Fibroblast of skin of back (primary cell): ENCODE measurements at places on chromosomes 16 and 17.

DNA sequence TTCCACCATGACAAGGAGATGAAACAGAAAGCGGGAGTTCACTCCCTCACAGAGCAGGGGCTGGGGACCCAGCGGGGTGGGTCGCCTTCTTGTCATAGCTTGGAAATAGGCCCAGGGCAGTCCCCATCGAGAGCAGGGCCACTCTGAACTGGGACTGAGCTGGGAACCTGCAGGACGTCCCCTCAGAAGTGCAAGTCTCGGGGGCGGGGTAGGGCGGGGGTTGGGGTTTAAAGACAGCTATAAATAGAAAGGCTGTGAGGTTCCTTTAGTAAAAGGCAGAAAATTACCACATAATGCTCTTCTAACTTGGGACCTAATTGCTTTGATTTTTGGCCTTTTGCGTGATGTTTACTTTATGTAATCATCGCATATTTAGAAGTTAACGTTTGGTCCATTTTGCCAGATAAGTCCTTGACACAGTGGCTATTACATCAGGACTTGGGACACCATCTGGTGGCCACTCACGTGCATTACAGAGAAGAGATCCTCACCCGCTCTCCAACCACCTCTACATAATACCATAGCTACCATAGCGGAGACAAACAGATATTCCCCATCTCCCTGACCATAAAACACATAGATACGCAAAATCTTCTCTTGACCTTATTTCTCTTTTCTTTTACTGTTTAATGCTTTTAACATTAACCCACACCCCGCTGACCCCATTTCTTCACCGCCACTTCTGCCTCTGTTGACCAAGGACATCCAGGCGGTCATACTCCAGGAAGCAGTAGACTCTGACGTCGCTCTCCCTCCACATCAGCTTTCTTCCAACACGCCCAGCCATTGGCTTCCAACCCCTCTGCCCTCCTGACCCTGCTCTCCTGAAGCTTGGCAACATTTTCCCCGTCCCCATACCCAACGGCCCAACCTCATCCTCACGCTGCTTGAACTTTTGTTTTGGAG, 27.5 kb upstream of the PIK3R6 start:
- peak; percentile 73 for DNase-seq

DNA sequence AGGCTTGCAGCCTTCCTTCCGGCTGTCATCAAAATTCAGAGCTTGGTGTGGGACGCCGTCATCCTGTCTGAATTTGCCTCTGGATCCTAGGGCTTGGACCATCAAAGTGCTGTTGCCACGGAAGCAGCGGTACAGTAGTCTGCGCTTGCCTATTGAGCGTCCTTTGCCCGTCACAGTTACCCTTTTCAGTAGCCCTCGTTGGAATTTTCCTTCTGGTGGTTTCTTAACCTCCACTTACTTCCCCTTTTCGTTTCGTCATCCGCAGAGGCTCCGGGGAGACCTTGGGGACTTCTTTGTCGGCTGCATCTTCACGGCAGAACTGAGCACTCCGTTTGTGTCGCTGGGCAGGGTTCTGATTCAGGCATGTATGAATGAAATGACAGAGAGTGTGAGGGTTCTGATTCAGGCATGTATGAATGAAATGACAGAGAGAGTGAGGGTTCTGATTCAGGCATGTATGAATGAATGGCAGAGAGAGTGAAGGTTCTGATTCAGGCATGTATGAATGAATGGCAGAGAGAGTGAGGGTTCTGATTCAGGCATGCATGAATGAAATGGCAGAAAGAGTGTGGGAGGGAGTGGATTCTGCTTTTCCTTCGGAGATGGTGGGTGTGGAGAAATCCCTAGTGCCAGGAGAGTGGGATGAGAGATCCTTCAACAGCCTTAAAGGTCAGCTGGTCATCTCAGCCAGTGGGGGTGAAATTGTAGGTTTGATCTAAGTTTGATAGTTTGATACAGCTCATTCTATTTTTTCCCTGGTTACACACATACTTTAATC, 8.0 kb downstream of the TLCD3A start:
- DNase-seq = no peak

GRCh38 chr16:84484579-84485254, 19.7 kb downstream of the MEAK7 start:
- peak; percentile 47 for DNase-seq

DNA sequence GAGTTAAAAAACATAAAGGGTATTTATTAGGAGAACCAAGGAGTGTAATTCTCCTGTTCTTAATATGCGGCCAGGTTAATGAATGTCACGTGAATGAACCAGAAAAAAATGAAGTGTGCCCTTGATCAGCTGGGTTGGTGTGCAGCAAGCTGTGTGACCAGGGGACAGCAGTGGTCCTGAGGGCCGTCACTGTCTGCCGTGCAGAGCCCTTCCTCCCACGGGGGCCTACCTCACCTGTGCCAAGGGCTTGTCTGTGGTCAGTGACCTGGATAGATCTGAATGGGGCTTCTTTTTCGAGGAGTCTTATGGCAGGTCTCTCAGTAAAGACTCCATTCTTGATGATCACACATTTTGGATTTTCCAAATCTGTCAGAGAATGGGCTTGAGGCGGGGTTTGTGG, 17.7 kb upstream of the STH start:
- no peak for DNase-seq

DNA sequence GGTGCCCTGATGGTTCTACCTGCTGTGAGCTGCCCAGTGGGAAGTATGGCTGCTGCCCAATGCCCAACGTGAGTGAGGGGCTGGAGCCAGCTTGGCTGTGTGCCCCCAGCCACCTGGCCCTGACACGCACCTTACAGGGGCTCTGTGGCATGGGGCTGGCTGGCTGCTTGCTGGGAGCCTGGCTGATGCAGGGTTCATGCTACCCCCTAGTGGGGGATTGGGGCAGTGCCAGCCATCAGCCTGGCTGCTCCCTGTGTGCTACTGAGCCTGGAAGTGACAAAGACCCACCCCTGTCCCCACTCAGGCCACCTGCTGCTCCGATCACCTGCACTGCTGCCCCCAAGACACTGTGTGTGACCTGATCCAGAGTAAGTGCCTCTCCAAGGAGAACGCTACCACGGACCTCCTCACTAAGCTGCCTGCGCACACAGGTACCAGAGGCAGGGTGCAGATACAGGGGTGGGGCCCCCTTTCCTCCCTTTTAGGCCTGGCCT, 5.7 kb downstream of the GRN start:
- peak; percentile 49 for DNase-seq

DNA sequence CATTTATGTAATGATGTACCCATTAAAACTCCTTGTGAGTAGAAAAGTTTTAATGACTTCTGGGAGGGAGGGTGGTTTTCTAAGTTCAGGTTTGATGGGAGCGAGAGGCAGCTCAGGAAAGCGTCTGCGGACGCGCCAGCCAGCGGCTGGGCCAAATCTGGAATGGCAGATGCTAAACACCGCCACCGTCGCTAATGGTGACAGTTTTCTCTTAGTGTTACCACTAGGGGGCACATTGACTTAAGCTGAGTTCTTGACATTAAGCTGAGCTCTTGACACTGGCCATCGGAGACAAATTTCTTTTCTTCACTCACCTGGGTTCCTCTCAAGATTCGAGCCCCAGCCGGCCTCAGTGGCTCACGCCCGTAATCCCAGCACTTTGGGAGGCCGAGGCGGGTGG, 6.7 kb downstream of the TRPV1 start:
- peak; percentile 20 for DNase-seq

DNA sequence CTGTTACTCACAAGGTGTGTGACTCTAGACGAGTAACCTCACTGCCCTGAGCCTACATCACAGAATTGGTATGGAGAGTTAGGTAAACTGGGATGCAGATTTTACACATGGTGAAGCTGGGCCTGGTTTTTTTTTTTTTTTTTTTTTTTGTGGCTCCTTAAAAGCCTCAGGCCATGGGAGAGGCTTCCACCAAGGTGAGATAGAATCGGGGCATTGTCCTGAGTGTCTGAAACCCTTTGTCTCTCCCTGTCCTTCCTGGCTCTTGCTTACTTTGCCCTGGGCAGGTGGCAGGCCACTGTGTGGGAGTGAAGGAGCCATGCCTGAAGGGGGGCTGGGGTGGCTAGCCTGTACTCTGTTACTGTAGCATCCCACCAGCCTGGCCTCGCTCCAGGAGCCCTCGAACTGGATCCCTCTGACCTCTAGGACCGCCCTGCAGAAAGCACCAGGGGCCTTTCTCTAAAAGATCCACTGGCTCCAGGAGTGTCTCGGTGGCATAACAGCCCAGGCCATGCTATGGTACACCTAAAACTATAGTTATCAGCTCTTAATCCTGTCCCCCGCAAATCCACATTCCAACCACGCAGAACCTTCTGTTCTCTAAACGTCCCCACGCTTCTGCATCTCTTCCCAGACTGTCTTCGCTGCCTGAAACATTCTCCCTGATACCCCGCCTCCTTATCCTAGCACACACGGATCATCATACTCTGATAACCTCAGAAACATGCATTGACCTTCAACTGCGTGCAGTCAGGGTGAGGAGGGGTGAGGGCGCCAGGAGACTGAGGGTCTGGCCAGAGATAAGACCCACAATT, 1.7 kb upstream of the SLC13A2 start:
- DNase-seq = no peak

GRCh38 chr17:27295945-27296344, 2.0 kb downstream of the WSB1 start:
- no peak for DNase-seq

GRCh38 chr16:54703339-54703738, 227.3 kb upstream of the IRX5 start:
- no peak for DNase-seq

- peak; percentile 95 for DNase-seq
These were observed 12.1 kb downstream of the CYB561 start for GRCh38 chr17:63433746-63434591.

DNA sequence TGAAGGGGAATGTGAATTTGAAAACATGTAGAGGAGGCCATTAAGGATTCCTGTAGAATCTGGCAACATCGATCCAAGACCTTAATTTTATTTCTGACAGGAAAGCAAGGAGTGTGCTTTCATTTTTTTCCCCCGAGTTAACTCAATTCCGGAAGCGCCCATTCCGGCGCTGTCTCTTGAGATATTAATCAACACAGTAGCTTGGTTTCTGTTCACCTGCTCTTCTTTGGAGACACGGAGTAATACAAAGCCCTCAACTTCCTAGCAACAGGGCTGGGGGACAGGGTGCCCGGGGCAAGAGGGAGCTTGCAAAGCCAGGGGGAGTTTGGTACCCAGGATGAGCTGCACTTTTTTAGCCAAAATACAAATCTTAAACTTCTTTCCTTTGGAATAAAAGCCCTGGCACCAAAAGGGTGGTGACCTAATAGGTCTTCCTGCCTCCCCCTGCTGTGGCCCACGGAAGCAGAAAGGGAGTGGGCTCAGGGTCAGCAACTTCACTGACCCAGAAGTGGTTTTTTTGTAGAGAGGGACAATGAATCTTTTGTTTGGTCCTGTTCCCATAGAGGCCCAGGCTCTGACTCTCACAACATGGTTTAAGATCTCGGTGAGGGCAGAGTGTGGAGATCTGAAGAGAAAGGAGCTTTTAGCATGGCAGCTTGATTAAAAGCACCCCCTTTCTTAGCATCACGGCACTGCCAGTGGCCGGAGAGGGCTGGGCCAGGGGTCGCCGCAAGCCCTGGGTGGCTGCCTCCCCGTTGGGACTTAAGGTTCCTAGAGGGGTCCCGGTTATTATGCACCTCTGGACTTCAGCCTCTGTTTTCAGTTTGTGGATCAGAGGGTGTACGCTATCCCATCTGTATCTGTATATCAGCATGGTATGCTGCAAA, 207.3 kb downstream of the CCDC182 start:
- DNase-seq = no peak

GRCh38 chr16:79613009-79613408, 12.5 kb upstream of the MAF start:
- peak; percentile 53 for DNase-seq
